Cortex of kidney (tissue), 1 donor: ENCODE measurements at places on chromosomes 4 and X.

DNA sequence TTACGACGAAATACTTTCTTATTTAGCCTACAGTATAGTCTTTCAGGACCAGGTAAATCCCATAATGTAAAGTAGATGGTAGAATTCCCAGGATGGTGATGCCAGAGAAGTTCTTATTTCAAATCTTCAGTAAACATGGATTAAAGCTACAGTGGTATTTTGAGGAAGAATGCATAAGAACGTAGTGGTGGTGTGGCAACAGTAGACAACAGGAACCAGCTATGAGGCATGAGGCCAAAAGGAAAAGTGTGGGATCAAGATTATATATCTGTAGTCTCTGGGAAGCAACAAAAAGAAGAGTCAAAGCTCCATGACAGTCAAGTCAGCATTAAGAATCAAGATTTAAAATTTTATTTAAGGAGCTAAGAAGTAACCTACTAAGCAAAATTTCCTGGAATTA lies 60.2 kb downstream of the METTL14 start:
- no peak for DNase-seq

DNA sequence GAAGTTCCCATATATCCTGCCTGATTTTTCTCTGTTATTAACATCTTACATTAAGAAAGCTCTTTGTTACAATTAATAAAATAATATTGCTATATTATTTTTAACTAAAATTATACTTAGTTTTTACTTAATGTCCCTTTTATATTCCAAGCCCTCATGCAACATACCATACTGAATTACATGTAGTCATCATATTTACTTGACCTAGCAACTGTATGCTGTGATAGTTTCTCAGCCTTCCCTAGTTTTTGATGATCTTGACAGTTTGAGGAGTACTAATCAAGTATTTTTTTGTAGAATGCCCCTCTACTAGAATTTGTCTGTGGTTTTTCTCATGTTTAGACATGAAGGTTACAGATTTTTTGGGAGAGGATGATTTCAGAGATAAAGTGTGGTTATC lies 1503.8 kb upstream of the PABPC4L start:
- no peak for DNase-seq

DNA sequence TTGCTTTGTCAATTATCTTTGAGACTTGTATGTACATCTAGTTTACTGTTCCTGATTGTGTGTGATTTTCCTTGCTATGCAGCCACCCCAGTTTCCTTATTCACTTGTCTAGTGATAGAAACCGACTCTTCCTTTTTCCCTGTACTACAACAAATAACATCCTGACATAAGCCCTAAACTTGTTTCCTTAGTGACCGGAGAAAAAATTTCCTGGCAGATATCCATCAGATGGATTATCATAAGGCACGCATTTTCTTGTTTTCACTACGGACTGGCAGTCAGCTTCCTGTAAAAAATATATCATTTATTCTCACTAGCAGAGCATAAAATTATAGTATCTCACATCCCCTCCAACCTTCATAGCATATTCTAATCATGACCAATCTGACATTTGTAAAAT lies 410.7 kb downstream of the CENPC start:
- no peak for DNase-seq

DNA sequence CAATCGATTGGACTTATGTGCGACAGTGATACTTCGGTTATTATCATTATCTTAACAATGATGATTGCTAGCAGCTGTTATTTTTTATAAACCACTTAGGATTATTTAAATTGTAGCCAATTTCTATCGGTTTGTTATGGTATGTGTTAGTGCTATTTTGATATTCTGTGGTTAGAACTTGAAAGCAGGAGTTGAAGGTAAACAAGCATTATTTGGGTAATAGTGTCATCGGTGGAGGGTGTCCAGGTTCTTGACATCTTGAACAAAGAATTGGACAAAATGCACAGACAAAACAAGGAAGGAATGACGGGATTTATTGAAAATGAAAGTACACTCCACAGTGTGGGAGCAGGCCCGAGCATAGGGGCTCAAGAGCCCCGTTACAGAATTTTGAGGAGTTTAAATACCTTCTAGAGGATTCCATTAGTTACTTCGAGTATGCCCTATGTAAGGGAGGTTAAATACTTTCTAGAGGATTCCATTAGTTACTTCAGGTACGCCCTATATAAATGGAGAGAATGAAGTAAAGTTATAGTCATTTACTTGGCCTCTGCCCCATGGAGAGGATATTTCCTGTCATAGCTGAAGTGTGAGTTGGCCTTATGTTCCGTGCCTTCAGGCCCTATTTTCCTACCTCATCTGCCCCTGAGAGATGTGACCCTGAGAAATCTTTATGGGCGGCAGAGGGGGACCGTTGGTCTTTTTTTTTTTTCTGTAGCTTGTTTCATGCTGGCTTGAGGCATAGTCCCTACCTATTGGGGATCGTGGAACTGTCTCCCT lies 13.1 kb downstream of the MOB1B start:
- DNase-seq = no peak

DNA sequence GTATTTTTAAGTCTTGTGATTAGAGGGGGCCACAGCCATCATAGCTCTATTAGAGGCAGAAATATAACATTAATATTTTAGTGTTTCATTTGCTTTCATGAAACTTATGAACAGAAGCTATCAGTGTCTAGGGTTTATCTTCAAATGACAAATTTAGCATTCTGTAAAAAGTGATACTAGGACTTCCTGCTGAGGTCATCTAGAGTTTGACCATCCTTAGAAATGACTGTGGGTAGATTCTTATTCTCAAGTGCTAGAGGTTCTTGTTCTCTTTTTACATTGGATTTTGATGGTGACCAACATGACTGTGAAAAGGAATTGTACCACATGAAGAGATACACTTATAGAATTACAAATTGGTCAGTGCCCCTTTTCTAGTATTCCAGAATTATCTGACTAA lies 568.6 kb downstream of the RPA4 start:
- no peak for DNase-seq

- no peak for DNase-seq
Observed at GRCh38 chrX:17931855-17932254, 70.8 kb upstream of the RAI2 start.

- no peak for DNase-seq
Observed at GRCh38 chr4:83850435-83850834, 314.5 kb downstream of the GPAT3 start.

GRCh38 chr4:172680691-172681090 lies 487.9 kb upstream of the GALNT7 start:
- DNase-seq = no peak

- no peak for DNase-seq
Observed at GRCh38 chr4:127491571-127491970, 141.2 kb upstream of the INTU start.

GRCh38 chr4:36274158-36274557 lies 7.3 kb upstream of the DTHD1 start:
- no peak for DNase-seq

DNA sequence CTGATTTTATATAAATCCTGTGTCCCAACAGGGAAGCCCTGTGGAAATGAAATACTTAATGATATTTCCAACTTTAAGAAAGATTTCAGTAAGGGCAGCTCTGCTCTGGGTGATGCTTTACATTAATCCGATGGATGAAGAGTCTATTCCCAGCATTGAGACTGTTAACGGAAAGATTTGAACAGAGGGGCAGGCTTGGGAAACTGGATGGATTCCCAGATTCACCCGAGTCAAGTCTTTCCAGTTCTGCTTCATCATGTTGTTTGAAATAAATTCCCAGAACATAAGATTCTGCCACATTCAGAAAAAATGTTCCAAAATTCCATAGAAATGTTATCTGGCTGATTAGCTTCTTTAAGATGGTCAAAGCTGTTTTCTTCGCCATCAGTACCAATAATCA lies 246.0 kb downstream of the FBXW7 start:
- no peak for DNase-seq

GRCh38 chr4:144295286-144295995 lies 154.9 kb upstream of the GYPA start:
- no peak for DNase-seq

DNA sequence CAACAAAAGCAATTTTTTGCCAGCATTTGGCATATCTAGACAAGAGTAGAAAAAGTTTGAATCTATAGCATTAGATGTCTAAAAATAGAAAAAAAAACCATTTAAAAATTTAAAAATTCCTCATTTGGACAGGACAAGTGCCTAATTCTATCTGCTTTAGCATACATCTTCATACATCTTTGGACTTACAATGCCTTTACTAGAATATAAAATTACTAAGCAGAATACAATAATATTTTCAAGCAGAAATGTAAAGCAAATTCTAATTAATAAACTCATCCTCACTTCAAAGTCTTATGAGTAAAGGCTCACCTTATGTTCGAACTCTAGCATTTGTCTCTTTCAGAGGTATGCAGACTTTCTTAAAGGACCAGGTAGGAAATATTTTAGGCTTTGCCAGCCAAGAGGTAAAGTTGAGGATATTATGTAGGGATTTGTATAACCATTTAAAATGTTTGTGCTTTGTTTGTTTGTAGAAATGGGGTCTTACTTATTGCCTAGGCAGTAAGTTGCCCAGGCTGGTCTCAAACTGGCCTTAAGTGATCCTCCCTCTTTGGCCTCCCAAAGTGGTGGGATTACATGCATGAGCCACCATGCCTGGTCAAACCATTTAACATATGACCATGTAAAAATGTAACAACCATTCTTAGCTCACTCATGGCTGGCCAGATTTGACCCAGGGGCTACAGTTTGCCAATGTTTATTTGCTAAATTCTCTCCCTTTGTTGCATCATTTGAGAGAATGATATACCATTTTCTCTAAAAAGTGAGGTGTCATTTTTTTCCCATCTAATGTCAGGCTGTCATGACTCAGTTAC lies 29.1 kb downstream of the UGDH start:
- DNase-seq = no peak

- DNase-seq = no peak
Observed at GRCh38 chr4:118739022-118739713, 54.0 kb downstream of the METTL14 start.

GRCh38 chr4:80096175-80096850 lies 23.3 kb upstream of the ANTXR2 start:
- DNase-seq = no peak

DNA sequence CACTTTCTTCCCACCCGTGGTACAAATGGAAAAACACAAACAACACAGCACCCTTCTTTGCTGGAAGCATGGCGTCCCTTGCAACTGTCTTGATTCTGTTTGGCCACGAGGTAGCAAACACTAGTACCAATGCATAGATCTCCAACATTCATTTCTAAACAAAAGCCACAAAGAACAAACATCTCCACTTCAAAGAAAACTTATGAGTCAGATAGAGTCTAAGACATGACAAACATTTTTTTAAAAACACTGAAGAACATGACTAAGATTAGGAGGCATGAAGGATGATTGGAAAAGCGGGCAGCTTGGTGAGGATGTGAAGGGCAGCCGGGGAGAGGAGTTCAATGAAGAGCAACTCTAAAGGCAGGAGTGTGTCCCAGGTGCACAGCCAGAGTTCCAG lies 197.6 kb upstream of the FAM9B start:
- no peak for DNase-seq

DNA sequence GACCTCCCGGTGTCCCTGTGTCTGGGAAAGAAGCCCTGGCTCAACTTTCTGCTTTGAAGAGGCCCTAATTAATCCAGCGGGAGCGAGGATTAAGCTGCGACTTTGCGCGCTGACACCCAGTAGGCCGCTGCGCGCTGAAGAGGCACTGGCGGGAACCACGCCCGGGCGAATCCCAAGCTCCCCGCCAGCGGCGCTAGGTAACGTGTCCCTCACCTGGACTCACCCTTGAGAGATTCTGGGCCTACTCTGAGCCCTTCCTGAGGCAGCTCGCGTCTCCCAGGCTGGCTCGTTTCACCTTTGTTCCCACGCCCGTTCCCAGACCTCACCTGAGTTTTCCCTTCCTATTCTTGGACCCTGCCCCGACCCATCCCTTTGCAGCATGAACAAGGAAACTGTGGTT lies 616 bp upstream of the KLHL34 start:
- DNase-seq = no peak

GRCh38 chr4:92303621-92304027 lies at the start of gene GRID2:
GRID2 (plus strand) TSS chr4:92303966.
- DNase-seq = no peak

- DNase-seq = no peak
Observed at GRCh38 chr4:2075987-2076907, 17.1 kb downstream of the NAT8L start.

DNA sequence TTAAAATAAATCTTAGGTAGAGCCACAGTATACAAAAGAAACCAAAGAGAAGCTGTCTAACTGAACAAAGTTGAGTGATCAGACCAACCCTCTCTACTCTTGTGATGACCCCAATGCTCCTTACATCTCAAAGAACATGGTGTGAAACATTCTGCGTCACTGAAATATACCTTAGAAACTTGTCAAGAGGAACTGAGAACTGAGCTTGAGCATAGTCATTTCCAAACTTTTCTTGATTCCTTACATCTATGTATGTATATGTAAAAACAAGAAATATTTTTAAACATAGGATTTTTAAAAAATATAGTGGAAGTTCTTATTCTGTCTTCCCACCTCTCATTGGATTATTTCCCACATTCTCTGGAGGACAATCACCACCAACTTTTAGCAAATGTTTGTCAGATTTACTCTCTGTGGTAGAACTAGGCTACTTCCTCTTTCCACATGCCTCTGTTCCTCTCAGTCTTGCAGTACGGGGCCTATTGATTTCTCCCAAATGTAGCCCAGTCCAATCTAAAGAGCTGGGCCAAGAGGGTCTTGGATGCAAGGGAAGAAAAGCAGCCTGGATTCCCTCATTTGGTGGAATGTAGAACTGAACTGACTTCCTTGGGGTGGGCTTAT lies 98.2 kb upstream of the HHIP start:
- DNase-seq = no peak
